ENCODE measurements at places on chromosomes 6 and 20.

DNA sequence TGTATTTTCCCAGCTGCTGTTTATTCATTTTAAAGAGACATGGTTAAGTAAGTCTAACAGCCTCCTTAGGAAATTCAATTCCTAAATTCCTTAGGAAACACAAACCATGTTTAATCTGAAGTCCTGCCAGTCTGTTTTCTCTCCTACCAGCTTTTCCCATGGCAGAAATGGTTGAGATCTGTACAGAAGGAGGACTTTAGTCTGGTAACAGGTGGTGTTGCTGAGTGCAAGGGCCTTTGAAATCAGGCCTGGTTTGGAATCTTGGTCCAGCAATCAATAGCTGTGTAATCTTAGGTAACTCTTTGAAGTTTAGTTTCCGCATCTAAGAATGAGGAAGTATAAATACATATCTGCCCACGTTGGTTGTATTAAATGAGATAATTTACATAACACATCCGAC is 232.5 kb downstream of the LAMA2 start:
- DNase-seq: no peak

DNA sequence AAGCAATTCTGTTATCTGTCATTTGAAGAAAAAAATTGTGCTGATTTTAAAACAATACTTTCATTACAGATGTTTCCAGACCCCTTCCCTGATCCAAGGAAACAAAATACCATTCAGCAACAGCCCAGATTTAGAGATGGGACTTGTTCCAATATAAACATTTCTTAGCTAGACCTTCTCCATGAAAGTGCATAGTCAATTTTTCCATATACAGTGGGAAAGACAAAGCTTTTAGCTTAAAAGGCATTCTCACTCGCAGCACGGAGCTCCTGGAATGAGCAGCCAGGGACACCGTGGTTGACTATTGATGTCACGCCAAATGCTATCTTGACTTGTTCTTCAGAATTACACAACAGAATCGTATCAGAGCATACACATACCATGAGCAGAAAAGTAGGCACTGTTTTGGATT is 21.5 kb downstream of the LAMA4 start:
- DNase-seq: no peak

- no peak for DNase-seq
Measured at GRCh38 chr20:47586649-47587294, 85.1 kb downstream of the NCOA3 start.

DNA sequence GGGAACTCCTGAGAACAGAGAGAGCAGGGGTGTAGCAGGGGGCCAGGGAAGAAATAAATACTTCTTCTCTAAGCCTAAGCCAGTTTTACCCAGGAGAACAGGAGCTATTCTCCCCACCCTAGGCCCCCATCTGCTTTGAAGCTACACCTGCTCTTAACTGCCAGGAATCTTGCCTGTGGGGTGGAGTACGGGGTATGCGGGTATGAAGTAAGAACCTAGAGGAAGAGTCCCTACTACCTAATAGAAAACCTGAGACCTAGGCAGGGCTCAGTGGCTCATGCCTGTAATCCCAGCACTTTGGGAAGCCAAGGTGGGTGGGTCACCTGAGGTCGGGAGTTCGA is 1.5 kb downstream of the SLC29A1 start:
- DNase-seq: no peak

GRCh38 chr20:37347891-37348791 is 2.2 kb downstream of the SRC start:
- no peak for DNase-seq

- DNase-seq: no peak
Measured at GRCh38 chr6:53100561-53100960, 35.4 kb downstream of the FBXO9 start.

DNA sequence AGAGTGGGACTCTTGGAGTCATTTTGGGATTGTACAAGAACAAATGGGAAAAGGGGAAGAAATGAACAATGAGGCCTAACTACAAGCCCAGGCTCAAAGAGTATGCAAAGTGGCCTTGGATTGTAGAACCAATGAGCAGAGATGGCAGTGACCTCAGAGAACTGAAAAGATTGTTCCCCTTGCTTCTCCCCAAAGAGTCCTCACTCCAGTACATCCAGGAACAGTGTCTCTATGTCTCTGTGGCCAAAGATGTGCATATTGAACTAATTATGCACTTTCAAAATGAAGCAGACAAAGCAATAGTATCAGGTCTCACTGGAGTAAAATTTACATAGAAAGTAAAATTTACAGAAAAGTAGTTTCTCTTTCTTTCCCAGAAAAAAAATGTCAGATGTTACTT is 81.0 kb downstream of the SMLR1 start:
- DNase-seq: no peak

DNA sequence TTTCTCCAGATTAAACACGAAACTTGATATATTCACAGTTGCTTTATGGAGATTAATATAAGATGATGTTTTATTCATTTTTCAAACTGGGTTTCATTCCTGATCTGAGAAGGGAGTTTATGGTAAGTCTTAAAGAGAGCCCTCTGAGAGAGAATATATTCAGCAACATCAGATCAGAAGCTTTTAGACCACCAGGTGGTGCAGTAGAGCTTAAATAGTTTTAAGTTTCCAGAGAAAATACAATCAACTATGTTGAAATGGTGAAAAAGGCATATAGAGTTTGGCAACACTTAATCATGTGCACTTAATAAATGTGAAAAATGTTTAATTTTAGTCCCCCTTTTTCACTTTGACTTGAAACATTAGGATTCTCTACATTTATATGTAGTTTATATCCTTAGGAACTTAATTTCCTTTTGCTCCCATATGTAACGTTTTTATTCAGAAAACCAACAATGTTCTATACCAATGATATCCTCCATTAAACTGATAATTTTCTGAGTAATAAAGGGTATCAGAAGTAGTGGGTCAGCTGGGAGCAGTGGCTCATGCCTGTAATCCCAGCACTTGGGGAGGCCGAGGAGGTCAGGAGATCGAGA is 86.4 kb upstream of the CLDN20 start:
- no peak for DNase-seq

GRCh38 chr20:38220587-38221118 is 39.9 kb downstream of the KIAA1755 start:
- no peak for DNase-seq

DNA sequence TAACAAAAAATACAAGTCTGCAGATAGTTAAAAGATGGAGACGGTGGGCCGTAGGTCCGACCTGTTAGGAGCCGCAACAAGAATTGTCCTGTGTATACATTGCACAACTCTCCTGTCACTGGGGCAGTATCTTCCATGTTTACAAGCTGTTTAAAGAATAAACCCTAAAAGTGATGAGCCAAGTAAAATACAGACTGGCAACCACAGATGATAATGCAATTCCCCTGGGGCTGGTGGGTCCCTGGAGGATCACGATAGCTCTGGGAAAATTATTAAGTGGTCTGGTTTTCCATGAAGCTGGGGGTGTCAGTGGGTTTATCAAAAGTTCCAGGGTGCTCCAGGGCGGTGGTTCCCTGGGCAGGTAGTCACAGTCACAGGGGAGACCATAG is 8.1 kb upstream of the FAM50B start:
- no peak for DNase-seq

DNA sequence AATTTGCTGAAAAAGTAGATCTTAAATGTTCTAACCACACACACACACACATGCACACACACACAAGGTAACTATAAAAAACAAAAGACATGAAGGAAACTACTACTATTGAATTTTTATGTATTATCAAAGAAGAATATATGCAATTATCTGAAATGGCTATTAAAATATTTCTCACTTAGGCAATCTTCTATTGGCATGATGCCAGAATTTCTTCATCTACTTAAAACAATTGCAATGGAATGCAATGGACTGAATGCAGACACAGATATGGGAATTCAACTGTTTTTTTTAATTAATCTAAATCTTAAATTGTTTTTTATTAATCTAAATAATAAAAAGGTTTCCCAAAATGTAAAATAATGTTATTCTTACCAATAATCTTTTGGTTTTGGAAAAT is 152.6 kb upstream of the SMLR1 start:
- no peak for DNase-seq

GRCh38 chr20:7137395-7138151 is 370.1 kb downstream of the BMP2 start:
- DNase-seq: no peak

GRCh38 chr6:41191569-41191968 is 9.4 kb downstream of the TREML2 start:
- no peak for DNase-seq

DNA sequence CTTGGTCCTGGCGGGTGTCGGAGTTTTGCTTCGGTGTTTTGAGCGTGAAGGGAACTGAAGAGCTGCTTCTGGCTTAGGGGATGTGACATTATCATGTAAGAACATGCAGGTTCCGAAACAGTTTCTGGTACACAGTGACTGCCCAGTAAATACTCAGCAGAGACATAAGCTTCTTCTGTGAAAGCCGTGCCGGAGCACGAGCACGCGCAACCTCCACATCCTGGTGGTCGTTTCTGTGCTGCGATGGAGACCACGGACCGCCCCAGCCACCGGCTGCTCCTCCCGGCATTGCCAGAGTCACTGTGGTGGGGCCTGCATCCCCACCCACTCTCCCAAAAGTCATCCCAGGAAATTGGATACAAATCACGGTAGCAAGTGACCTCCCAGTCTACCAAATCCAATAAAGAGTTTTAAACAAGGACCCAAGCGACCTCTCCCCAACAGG is 18.7 kb downstream of the KIF25 start:
- peak; percentile 43 for DNase-seq

DNA sequence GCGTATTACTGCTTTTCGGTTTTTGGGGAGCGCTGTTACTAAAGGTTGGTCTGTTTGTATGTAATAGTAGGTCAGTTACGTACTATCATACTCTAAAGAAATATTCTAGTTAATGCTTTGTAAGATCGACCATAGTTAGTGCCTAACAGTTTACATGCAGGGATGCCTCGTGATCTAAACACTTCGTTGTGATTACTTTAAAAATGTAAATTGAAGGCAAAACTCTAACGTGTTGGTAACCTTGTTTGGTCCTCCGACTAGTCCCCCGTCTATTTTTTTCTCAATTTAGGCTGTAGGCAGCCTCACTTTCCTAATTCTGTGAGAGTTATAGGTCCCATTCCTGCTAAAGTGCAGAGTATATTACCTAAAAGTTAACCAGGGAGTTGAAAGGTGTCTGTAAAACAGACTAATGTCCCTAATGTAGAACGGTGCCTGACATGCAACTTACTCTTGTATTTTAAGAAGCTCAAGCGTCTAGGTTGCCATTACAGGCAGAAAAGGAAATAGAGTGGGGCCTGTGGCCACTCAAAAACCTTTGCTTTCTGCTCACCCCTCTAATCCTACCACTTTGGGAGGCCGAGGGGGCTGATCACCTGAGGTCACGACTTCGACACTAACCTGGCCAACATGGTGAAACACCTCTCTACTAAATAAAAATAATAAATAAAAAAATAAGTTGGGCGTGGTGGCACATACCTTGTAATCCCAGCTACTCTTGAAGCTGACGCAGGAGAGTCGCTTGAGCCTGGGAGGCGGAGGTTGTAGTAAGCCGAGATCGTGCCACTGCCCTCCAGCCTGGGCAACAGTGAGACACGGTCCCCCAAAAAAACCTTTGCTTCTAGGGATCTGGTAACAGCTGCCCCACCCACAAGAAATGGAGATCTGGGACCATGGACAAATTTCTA is 37.8 kb downstream of the HFE start:
- no peak for DNase-seq

- no peak for DNase-seq
Measured at GRCh38 chr20:561437-562231, 18.0 kb upstream of the CSNK2A1 start.
